Muscle of leg (tissue), 16 donors: ENCODE measurements at places on chromosomes 12 and 14. TPM values are rescaled to one million over a fixed set of nuclear protein-coding genes. Genes with fewer than 3 reads are reported as not detected.

- no peak overlapping the region for H3K4me3 ChIP-seq
- H3K27me3 ChIP-seq = peaks cover 15% of the 10 kb centered on the region
- no peaks in the 10 kb centered on the region for H3K4me1 ChIP-seq
- H3K36me3 ChIP-seq = no peaks in the 10 kb centered on the region
Observed at GRCh38 chr12:54207539-54208294, 18.9 kb upstream of the SMUG1 start.

DNA sequence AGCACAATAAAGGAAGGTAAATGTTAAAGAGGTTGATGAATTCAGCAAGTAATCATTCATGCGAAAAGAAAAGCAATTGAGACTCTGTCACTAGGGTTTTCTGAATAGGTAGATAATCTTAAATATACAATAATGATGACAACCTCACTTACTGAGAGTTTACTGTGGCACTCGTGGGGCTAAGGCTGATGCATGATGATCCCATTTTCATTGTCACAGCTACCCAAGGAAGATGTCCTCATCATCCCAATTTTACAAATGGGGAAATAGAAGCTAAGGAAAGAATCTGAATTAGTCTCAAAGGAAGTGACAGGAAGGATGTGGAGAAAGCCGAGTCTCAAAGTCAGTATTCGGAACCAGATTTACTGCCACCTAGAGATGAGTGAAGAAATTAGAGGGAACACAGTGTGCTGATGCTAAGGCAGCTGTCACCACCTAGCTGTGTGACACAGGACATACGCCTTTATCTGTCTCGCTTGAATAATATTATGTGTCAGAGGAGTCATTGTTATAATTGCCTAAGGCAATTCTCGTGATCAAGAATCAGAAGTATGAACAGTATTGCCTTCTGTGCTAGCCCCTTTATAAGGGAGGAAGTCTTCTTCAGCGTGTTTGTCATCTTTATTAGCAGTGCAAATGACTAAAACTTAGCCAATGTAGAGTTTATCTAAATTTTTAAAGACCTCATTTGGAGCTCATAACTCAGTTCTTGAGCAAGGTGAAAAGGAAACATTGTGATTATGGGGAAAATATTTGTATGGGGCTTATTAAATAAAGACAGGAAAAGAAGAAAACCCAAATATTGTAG lies 63.2 kb downstream of the ERGIC2 start:
- no peak overlapping the region for H3K4me3 ChIP-seq
- peak; percentile 83 for DNase-seq
- no peak overlapping the region for H3K27ac ChIP-seq
- H3K27me3 ChIP-seq = no peaks in the 10 kb centered on the region
- H3K4me1 ChIP-seq = no peaks in the 10 kb centered on the region

GRCh38 chr14:88421286-88421685 lies 35.8 kb downstream of the SPATA7 start:
- H3K4me1 ChIP-seq = no peaks in the 10 kb centered on the region
- H3K36me3 ChIP-seq = peaks cover 9% of the 10 kb centered on the region
- DNase-seq = no peak
- no peaks in the 10 kb centered on the region for H3K27me3 ChIP-seq
- no peak overlapping the region for H3K4me3 ChIP-seq
- no peak overlapping the region for H3K27ac ChIP-seq

DNA sequence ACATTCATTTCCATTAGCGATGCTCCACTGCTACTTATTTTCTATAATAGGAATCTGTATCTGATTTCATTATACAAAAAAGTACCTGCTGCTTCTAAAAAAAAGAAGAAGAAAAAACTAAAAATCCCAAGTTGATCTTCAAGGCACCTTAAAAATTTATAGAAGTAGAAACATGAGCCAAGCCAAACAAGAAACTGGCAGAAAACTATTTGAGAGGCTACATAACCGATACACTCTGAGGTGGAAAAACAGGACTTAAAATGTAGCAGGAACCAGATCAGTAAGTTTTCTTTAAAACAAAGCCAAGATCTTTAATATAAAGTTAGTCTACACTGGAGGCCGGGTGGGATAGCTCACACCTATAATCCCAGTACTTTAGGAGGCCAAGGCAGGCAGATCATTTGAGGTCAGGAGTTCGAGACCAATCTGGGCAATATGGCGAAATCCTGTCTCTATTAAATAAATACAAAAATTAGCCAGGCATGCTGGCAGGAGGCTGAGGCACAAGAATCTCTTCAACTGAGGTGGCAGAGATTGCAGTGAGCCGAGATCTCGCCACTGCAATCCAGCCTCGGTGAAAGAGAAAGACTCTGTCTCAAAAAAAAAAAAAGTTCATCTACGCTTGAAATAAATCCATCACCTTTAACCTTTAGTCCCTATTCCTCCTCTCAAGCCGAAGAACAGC lies 278.6 kb downstream of the MED13L start:
- H3K4me3 ChIP-seq = no peak overlapping the region
- H3K27me3 ChIP-seq = no peaks in the 10 kb centered on the region
- peaks cover 3% of the 10 kb centered on the region for H3K4me1 ChIP-seq
- peaks cover 29% of the 10 kb centered on the region for H3K36me3 ChIP-seq
- DNase-seq = peak; percentile 38

- H3K27ac ChIP-seq = no peak overlapping the region
- no peak overlapping the region for H3K4me3 ChIP-seq
- DNase-seq = no peak
- no peaks in the 10 kb centered on the region for H3K27me3 ChIP-seq
- H3K4me1 ChIP-seq = no peaks in the 10 kb centered on the region
Observed at GRCh38 chr14:75213172-75213571, 36.8 kb upstream of the TMED10 start.

DNA sequence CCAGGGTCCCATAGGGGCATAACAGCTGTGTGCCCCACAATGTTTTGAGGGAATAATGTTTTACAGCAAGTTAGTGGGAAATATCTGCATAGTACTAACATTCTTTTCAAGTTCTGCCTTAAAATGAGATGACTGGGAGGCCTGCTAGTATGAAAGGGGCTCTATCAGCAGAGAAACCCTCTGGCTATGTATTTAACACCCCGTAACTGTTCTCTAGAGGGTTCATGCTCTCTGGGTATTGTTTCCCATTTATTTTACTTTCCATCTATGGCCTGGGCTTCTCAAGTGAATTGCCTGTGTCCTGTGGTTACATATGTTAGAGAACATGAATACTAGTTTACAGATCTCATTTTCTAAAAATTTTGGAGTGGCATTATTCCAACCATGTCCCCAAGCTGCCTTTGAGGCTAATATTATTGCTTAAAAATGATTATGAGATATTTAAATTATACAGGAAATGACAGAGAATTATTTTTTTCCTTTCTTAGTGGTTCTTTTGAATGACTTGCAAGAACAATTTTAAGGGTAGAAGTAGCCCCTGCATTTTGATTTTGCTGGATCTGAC lies 37.5 kb downstream of the GNG2 start:
- peak; percentile 77 for DNase-seq
- no peak overlapping the region for H3K4me3 ChIP-seq
- no peaks in the 10 kb centered on the region for H3K27me3 ChIP-seq
- peak overlapping the region; percentile 73 for H3K27ac ChIP-seq

GRCh38 chr14:75803765-75804164 lies 142.7 kb downstream of the TTLL5 start:
- no peak overlapping the region for H3K4me3 ChIP-seq
- H3K27me3 ChIP-seq = no peaks in the 10 kb centered on the region
- H3K27ac ChIP-seq = no peak overlapping the region
- peaks cover 3% of the 10 kb centered on the region for H3K4me1 ChIP-seq

- H3K36me3 ChIP-seq = no peaks in the 10 kb centered on the region
- DNase-seq = peak; percentile 28
- H3K27me3 ChIP-seq = peaks cover 26% of the 10 kb centered on the region
- H3K4me3 ChIP-seq = peak overlapping the region; percentile 66
Observed at GRCh38 chr14:52314595-52315354, 663 bp downstream of the PTGER2 start.

- DNase-seq = no peak
- H3K27me3 ChIP-seq = no peaks in the 10 kb centered on the region
- no peaks in the 10 kb centered on the region for H3K4me1 ChIP-seq
- H3K27ac ChIP-seq = no peak overlapping the region
- no peaks in the 10 kb centered on the region for H3K36me3 ChIP-seq
Observed at GRCh38 chr12:98213556-98213955, 301.8 kb upstream of the TMPO start.

DNA sequence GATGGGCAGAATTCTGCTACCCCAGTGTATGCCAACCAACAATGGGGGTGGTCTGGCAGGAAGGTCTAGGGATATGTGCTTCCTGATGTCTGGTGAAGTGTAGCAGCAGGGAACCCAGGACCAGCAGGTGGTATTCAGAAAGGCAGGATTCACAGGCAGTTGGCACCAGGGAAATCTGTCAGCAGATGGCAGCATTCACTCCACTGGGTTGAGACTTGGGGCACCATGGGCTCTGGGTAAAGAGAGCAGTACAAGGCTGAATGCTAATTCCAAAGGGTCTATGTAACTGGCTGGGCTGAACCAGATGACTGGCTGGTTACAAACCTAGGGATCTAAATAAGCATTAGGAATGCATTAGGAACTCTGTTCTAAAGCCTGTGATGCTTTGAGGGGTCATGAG lies 466.9 kb upstream of the STXBP6 start:
- no peak overlapping the region for H3K27ac ChIP-seq
- H3K4me3 ChIP-seq = no peak overlapping the region
- no peaks in the 10 kb centered on the region for H3K4me1 ChIP-seq
- DNase-seq = no peak
- H3K36me3 ChIP-seq = no peaks in the 10 kb centered on the region

DNA sequence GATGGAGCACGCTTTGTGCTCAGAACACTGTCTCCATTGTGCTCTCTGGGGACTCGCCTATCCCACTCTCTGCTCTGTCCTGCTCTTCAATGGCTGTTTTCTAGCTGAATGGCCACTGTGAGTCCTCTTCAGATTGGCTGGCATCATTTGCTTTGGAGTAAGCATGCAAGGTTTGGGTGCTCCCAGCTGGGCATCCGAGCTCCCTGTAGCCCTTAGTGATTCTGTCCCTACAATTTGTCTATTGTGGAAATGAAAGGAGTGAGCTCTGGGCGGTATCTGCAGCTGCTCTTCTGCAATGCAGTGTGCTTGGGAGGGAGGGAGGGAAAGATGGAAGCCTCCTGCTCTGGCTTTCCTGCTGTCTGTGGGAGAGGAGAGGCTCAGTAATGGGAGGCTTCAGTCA lies 84.8 kb downstream of the SMOC1 start:
- no peak overlapping the region for H3K27ac ChIP-seq
- H3K4me1 ChIP-seq = peaks cover 3% of the 10 kb centered on the region
- no peak overlapping the region for H3K4me3 ChIP-seq
- no peaks in the 10 kb centered on the region for H3K27me3 ChIP-seq

DNA sequence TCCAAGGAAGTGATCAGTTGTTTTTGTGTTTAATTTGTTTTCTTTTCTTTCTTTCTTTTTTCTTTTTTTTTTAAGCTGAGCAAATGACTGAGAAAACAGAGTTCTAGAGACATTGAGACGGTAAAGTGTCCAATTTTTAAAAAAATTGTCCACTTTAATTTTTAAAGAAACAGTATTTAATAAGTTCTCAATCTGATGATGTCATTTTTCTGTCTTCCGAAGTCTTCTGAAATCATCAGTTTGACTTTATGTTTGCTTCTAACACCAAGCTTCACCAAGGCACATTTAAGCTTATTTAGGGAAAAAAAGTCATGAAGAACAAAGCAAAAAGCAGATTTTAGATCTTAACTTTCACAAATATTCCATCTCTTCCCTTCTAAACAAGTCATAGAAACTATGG lies 63.4 kb upstream of the RTRAF start:
- no peak overlapping the region for H3K4me3 ChIP-seq
- peaks cover 3% of the 10 kb centered on the region for H3K4me1 ChIP-seq

Gene COX14
- 58.6 TPM for total RNA-seq

Gene TMEM179
- 0.49 TPM for total RNA-seq

Gene NT5DC3
- total RNA-seq = 8.2 TPM

Gene NPAS3
- 5.7 TPM for total RNA-seq

Gene PTPRQ
- total RNA-seq = 0.71 TPM

Gene CCDC63
- total RNA-seq = not detected

Gene MYF6
- total RNA-seq = 105 TPM
